ENCODE measurements at places on chromosomes 3 and 15.

DNA sequence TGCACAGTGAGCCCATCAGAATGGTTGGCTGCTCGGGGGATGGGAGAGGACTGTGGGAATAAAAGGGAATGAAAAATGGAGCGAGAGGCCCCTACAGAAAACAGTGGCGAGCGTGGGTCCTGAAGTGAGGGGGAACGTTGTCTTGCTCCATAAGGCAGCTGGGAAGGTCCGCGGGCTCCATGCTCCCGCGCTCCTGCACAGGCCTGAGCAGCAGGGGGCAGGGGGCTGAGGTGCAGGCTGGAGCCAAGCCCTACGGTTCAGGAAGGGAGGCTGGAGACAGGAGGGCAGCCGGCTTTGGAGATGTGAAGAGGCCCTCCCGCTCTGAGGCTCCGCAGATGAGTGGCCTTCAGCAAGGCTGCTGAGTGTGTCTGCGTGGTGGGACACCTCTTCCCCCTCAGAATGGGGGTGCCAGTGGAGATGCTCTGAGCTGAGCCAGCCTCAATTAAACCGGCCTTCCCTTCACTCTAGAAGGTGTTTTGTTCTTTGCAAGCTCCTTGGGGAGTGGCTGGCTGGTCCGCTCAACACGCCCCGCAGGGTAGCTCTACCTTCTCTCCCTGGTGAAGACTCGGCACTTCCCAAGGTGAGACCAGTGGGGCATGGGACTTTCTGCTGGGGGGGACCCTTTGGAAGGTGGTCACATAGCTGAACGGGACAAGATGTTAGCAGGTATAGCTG lies 208.0 kb downstream of the XXYLT1 start:
- DNase-seq = no peak

- DNase-seq = no peak
Measured at GRCh38 chr15:68045289-68046265, 8.5 kb upstream of the PIAS1 start.

GRCh38 chr3:30448450-30449289 lies 157.7 kb upstream of the TGFBR2 start:
- DNase-seq = no peak

DNA sequence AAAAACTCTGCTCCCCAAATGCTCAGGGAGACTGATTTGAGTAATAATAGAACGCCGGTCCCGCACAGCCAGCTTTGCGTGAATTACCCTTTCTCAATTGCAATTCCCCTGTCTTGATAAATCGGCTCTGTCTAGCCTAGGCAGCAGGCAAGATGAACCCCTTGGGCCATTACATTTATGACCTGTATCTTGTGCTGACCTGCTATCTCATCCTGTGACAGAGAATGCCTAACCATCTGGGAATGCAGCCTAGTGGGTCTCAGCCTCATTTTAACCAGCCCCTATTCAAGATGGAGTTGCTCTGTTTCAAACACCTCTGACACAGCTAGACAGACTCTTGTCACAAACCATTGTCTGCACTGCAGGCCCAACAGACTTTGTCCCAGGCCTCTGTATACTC lies 13.8 kb upstream of the NUP210 start:
- DNase-seq = no peak

DNA sequence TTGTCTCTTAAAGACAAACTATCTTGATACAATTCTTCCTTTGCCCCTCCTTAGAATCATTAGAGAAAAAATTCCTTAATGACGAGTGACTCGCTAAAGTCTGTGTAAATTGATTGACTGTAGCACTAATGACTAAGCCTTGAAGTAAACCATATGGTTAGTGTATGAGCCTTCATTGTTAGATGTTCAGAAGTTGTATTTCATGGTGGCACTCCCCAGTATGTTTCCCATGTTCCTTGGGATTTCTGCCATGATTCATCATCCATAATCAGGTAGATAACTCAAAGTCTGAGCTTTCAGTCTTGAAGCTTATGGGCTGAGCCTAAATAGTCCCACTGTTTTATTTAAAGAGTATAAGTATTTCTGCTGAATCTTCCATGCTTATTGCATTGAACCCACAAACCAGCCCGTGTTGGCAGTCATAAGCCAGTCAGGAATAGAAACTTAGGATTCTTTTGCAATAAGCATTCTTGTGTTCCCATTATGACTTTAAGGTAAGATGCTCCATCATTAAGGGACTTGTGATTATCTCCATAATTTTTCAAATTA lies 371.2 kb upstream of the RARB start:
- no peak for DNase-seq

GRCh38 chr3:14119651-14120050 lies 5.0 kb downstream of the CHCHD4 start:
- DNase-seq = no peak

DNA sequence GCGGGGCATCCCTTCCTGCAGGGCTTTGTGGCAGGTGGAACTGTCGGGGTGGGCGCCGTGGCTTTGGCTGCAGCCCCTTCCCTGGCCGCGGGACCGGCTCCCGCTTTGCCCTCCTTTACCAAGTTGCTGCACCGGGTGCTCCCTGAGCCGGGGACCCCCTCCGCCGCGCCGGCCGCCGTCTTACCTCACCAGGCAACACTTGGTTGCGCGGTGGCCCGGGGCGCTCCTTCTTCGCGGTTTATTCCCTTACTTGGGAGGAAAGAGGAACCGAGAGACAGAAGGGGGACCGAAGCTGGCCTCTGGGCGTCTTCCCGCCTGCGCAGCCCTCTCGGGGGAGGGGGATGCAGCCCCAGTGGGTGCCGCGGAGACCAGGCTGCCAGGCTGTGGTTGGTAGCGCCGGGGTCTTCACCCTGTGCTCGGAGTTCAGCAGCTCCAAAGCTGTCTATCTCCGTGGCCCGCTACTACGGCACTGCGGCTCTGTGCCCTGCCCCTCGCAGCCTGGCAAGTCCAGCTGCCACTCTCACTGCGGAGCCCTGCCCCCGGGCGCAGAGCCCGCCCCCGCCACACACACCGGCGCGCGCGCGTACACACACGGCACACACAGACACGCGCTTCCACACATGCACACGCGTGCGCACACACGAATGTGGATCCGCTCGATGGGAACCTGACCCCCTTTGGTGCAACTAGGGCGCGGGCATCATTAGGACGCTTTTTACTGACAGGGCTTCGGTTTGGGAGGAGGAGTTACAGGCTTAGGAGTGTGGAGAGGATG lies at the start of gene DGKG:
DGKG (minus strand) TSS at position 473 of the 775 bp plus-strand sequence. CDS start 41,775 bp downstream, outside the sequence.
- DNase-seq = peak; percentile 36

- peak; percentile 8 for DNase-seq
Measured at GRCh38 chr3:122938783-122939425, 88.7 kb downstream of the SEMA5B start.

Data from hematopoietic multipotent progenitor cell treated with erythropoietin and hydrocortisone succinate and interleukin-3 and kit ligand, for 6 days (in vitro differentiated cells).